CD4-positive, CD25-positive, alpha-beta regulatory T cell (primary cell): ENCODE measurements at places on chromosomes 16 and 17.

- H3K36me3 ChIP-seq, result peaks cover 13% of the 10 kb centered on the region
- DNase-seq, result no peak
- H3K4me3 ChIP-seq, result no peak overlapping the region
- H3K4me1 ChIP-seq, result peaks cover 7% of the 10 kb centered on the region
- H3K27ac ChIP-seq, result no peak overlapping the region
- no peaks in the 10 kb centered on the region for H3K27me3 ChIP-seq
These were observed 22.2 kb upstream of the CYLD start for GRCh38 chr16:50719401-50720337.

- H3K36me3 ChIP-seq, result peaks cover 35% of the 10 kb centered on the region
- H3K4me1 ChIP-seq, result peaks cover 13% of the 10 kb centered on the region
- no peak overlapping the region for H3K4me3 ChIP-seq
These were observed 635 bp downstream of the WNK4 start for GRCh38 chr17:42780851-42781638.

DNA sequence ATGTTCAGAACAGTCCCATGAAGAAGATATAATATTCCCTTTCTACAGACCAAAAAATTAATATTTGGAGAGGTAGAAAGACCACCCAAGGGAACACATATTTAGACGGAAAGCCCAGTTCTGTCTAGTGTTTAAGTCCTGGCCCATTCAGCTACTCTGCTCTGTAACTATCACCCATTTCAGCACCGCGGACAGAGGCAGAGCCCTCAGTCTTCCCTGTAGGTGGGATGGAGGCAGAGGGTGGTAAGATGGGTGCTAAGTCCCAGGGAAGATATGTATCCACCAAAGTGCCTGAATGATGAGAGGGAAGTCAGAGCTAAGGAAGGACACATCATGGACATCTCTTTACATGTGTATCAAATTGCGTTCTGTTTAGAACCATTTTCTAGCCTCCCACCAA lies 27.8 kb upstream of the C16orf78 start:
- no peaks in the 10 kb centered on the region for H3K4me1 ChIP-seq
- no peaks in the 10 kb centered on the region for H3K27me3 ChIP-seq
- H3K36me3 ChIP-seq, result no peaks in the 10 kb centered on the region
- no peak overlapping the region for H3K27ac ChIP-seq
- no peak for DNase-seq

- H3K4me1 ChIP-seq, result no peaks in the 10 kb centered on the region
- H3K27ac ChIP-seq, result no peak overlapping the region
- no peak overlapping the region for H3K4me3 ChIP-seq
- H3K36me3 ChIP-seq, result no peaks in the 10 kb centered on the region
These were observed 1270.9 kb downstream of the CDH11 start for GRCh38 chr16:63850979-63851378.

- no peaks in the 10 kb centered on the region for H3K27me3 ChIP-seq
- peak overlapping the region; percentile 77 for H3K4me3 ChIP-seq
- H3K27ac ChIP-seq, result peak overlapping the region; percentile 14
- no peak for DNase-seq
These were observed 821 bp downstream of the SOCS7 start for GRCh38 chr17:38352245-38353085.

DNA sequence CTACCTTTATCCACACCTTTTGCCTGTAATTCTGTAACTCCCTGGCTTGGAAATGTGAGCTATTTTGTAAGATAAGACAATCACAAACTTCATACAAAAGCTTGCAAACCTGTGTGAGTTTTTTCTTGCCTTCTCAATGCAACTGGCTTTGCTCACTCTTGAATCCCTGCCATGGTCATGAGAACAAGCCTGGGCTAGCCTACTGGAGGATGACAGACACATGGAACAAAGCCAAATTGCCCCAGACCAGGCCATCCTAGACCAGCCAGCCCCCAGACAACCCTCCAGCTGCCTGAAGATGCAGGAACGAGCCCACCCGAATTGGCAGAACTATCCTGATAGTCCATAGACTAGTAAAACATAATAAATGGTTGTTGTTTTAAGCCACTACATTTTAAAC lies 466.6 kb upstream of the ERCC4 start:
- no peaks in the 10 kb centered on the region for H3K27me3 ChIP-seq
- no peaks in the 10 kb centered on the region for H3K4me1 ChIP-seq
- H3K27ac ChIP-seq, result no peak overlapping the region
- no peak overlapping the region for H3K4me3 ChIP-seq

DNA sequence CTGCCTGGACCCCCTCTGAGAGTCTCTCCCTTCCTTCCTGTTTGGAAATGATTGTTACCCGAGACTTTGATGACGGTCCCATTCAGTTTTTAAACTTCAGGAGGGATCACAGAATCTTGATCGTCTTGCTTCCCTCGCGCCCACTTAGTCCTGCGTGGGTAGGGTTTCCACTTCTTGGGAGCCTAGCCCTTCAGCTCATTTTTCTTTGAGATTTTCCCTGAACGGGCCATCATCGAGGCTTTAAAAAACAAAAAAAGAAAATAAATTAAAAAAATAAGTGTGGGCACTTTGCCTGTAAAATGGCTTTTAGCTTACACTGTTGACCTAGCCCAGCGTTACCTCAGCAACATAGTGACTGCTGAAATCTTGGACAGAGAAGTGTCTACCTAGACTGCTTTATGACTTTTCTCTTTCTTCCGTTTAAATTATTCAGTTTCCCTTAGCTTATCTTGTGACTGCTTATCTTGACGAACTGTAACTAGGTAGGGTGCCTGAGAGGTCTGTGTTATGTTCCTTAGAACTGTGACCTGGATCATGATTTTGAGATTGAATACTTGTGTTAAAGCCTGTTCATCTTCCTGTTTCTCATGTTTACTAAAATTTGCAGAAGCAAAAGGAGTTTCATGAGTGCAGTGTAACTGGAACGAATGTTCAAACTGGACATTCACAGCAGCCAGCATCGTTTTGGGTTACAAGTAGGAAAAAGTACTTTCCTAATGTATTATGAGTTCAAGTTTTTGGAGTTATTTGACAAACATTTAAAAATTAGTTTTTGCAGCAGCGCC lies 874 bp downstream of the WWP2 start:
- peaks cover 23% of the 10 kb centered on the region for H3K4me1 ChIP-seq
- peak overlapping the region; percentile 92 for H3K27ac ChIP-seq
- no peaks in the 10 kb centered on the region for H3K27me3 ChIP-seq
- DNase-seq, result no peak
- H3K36me3 ChIP-seq, result no peaks in the 10 kb centered on the region

GRCh38 chr16:54148974-54149373 lies 137.6 kb downstream of the IRX3 start:
- H3K36me3 ChIP-seq, result no peaks in the 10 kb centered on the region
- H3K27ac ChIP-seq, result no peak overlapping the region
- H3K4me3 ChIP-seq, result no peak overlapping the region
- H3K27me3 ChIP-seq, result no peaks in the 10 kb centered on the region

DNA sequence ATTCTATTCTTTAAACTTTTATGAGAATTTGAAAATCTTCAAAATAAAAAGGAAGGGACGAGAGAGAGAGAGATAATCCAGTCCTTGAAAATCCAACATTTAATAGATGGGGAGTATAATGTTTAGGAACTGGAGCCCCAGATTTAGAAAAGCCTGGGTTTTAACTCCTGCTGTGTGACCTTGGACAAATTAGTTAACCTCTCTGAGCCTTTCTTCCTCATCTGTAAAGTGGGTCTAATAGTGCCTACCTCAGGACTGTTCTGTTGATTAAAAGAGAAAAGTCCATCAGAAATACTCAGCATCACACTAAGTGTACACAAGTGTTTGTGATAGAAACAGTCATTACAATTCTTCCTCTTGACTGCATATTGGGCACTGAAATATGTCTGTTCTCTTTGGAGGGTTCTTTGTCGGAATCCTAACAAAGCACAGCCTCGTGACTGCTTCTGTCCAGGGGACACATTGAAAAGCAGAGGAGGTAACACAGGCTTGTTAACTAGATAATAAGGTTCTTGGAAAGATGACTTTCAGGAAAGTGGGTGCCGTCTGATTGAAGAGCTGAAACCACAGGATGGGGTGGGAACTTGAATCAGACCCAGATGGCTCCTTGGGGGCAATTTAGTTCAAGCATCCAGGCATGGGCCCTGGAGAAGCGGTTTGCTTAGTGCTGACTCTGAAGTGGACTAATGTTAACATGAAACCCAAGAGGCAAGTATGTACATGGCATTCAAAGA lies 128.2 kb downstream of the CLEC16A start:
- H3K36me3 ChIP-seq, result no peaks in the 10 kb centered on the region
- H3K4me1 ChIP-seq, result peaks cover 15% of the 10 kb centered on the region
- H3K27me3 ChIP-seq, result no peaks in the 10 kb centered on the region
- H3K4me3 ChIP-seq, result no peak overlapping the region
- no peak for DNase-seq

- H3K36me3 ChIP-seq, result peaks cover 43% of the 10 kb centered on the region
- no peaks in the 10 kb centered on the region for H3K27me3 ChIP-seq
- no peak overlapping the region for H3K4me3 ChIP-seq
- no peak overlapping the region for H3K27ac ChIP-seq
- DNase-seq, result no peak
- no peaks in the 10 kb centered on the region for H3K4me1 ChIP-seq
These were observed 22.6 kb downstream of the PRPSAP1 start for GRCh38 chr17:76331083-76331482.

GRCh38 chr17:45428931-45429338 lies 3.7 kb downstream of the ARHGAP27 start:
- DNase-seq, result no peak
- H3K4me1 ChIP-seq, result peaks cover 33% of the 10 kb centered on the region
- H3K4me3 ChIP-seq, result peak overlapping the region; percentile 35

- H3K4me3 ChIP-seq, result no peak overlapping the region
- peaks cover 88% of the 10 kb centered on the region for H3K36me3 ChIP-seq
- H3K4me1 ChIP-seq, result no peaks in the 10 kb centered on the region
- DNase-seq, result no peak
These were observed 13.5 kb downstream of the SUPT6H start for GRCh38 chr17:28675490-28675889.

GRCh38 chr17:61209106-61209439 lies 190.6 kb upstream of the TBX2 start:
- no peak overlapping the region for H3K27ac ChIP-seq
- no peaks in the 10 kb centered on the region for H3K36me3 ChIP-seq
- H3K4me1 ChIP-seq, result no peaks in the 10 kb centered on the region
- DNase-seq, result no peak
- no peaks in the 10 kb centered on the region for H3K27me3 ChIP-seq
- H3K4me3 ChIP-seq, result no peak overlapping the region

GRCh38 chr16:90008708-90009145 lies 10.5 kb downstream of the DBNDD1 start:
- H3K4me3 ChIP-seq, result peak overlapping the region; percentile 41
- H3K4me1 ChIP-seq, result peaks cover 15% of the 10 kb centered on the region
- no peaks in the 10 kb centered on the region for H3K27me3 ChIP-seq
- DNase-seq, result peak; percentile 75
- H3K36me3 ChIP-seq, result no peaks in the 10 kb centered on the region

GRCh38 chr17:28295677-28296578 lies 23.1 kb upstream of the TMEM97 start:
- H3K27me3 ChIP-seq, result peaks cover 8% of the 10 kb centered on the region
- no peak for DNase-seq
- H3K36me3 ChIP-seq, result no peaks in the 10 kb centered on the region
- H3K4me1 ChIP-seq, result no peaks in the 10 kb centered on the region
- no peak overlapping the region for H3K4me3 ChIP-seq
